ENCODE measurements at places on chromosomes 7 and 10. TPM values are rescaled to one million over a fixed set of nuclear protein-coding genes. Genes with fewer than 3 reads are reported as not detected.

GRCh38 chr7:47154791-47155190, 427.1 kb downstream of the TNS3 start:
- no peak for DNase-seq

The TYW1B gene
- 1.3 TPM for total RNA-seq

The WNT8B gene
- total RNA-seq = not detected

DNA sequence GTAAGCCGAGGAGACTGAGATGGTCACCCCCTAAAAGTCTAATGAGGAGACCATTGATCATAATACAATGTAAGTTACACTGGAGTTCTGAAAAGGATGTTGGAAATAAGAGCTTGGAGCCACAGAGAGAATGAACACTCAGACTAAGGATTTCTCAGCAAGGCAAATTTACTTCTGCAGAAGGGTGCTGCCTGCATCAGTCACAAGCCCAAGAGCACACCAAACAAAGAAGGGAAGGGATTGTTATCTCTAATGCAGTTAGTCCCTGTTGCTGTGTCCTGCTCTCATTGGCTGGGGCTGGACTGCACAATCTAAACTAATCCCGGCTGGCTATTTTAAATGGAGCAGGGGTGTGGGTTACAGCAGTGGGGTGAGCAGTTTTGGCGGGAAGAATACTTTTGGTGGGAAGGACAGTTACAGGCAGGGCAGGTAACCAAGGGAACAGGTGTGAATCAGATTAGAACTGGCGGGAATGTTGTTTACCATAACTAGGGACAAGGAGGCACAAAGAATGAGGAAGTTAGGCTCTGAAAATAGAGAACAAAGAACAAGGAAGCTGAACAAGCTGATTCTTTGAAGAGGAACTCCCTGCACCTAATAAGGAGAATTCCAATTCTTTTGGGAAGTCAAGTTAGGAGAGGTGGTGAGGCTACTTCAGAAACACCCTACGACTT, 30.3 kb upstream of the TRIM24 start:
- no peak for DNase-seq

DNA sequence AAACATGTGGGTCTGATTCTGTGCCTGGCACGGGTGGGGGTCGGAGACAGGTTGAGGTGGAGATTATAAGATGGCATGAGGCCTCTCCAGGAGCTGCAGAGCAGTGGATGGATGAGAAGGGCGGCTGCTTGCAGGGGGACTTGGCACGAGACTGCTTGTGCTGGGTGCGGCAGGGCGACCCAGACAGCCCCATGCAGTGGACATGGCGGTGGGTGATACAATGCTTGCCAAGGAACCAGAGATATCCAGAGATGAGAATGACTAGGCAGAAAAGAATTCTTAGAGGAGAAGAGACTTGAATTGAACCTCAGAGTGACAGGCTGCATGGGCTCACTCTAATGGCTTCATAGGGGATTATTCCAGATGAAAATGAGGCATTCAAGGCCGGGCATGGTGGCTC, 145.4 kb downstream of the NEURL1 start:
- no peak for DNase-seq

DNA sequence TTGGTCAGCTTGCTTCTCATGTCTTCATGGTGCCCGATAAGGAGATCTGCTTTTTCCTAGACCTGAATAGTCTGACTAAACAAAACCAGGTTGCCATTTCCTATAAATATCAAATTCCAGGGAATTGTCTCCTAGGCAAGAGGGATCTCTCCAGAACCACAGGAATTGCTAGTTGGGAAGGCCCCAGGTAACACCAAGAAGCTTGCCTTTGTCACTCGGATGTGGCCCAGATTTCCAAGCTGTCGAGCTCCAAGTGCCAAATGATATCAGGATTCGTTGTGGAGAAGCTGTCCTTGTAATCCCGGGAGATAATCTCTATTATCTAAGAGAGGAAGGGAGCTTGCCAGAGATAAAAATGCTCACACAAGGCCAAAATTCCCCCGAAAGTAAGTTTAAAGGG, 1288.5 kb upstream of the AUTS2 start:
- DNase-seq = peak; percentile 88

DNA sequence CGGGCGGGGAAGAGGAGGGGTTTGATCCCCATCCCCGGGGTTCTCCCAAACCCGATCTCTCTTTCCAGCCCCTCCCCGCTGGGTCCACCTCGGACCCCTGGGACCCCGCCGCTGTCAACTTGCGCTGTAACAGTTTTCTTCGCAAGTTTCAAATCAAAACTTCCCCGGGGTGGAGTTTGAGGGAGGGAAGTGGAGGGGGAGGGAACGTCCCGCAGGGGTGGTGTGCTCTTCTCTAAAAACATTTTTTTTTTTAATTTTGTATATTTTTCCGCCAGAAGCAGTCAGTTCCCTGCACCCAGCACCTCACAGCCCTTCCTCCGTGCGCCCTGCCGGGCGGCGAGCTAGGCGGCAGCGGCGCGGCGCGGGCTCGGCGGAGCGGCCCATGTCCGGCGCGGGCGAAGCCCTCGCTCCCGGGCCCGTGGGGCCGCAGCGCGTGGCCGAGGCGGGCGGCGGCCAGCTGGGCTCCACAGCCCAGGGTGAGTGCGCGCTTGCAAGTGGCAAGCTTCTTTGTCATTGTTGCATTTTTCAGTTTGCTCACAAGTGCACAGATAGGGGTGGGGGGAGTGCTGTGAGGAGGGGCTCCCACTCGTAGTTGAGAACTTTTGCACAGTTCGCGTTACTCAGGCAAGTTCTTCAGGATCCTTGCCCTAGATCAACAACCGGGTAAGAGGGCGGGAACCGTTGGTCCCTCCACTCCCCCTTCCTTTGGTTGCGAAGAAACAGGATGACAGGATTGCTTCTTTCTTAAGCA, 933 bp downstream of the MDFIC start:
- DNase-seq = peak; percentile 21

DNA sequence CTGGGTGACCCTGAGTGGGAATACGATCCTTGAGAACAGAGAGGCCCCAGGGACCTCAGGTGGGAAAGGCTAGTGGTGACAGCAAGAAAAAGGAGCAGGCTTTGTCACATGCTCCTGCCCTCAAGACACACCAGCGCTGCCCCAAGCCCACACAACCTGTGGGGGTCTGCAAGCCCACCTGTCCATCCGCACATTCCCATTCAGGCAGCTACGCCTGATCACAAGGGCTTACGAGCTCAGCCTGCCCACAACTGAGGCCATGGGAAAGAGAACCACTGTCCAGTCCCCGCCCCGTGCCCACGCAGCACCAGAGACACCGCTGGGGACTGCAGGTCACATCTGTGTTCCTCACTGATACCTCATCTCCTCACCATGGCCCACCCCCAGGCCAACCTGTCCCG, 26.7 kb downstream of the EBF3 start:
- DNase-seq = no peak

DNA sequence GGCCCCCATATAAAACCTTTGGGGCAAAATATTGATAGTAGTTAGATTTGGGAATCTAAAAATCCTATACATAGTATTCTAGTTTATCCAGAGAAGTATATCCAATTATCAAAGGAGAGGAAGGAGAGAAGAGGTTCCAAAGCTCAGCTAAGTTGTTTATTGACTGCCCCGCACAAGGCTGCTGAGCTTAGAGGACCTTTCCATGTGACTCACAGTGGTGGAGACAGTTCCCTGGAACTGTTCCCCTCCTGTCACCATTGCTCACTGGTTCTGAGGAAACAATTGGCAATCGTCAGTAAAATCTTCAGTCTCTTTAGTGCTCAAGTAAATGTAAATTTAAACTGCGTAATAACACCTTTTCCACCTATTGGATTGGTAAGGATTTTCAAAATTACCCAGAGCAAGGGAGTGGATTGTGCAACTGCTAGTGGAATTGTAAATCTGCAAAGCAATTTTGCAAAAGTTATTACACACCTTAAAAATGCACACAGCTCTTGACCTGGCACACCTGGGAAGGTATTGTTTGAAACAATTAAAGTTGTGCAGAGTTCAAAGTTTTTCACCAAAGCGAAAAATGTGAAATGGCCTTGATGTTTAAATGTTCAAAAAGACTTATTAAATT, 63.1 kb downstream of the EEPD1 start:
- no peak for DNase-seq

The SLF2 gene
- 42.4 TPM for total RNA-seq

The C10orf95 gene
- total RNA-seq = not detected

GRCh38 chr10:100135486-100135885, 50.3 kb downstream of the ERLIN1 start:
- DNase-seq = no peak

DNA sequence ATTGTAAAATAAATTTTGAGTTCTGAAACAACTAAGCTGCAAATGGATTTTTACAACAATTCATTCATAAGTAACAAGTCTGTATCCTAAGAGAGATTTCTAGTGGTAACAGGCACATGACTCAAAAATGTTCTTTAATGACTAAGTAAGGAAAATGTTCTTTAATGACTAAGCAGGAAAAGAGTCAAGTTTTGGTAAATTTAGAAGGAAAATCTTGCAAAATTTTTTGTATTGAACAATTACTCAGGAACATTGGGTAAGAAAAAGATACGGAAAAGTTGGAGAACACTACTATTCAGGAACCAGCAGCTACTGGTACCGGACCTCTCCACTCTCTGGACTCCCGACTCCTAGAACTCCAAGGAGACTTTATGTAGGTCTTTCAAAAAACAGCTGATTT, 33.5 kb downstream of the HYCC1 start:
- peak; percentile 67 for DNase-seq

- peak; percentile 63 for DNase-seq
Observed at GRCh38 chr10:63553031-63553430, 31.8 kb downstream of the REEP3 start.

DNA sequence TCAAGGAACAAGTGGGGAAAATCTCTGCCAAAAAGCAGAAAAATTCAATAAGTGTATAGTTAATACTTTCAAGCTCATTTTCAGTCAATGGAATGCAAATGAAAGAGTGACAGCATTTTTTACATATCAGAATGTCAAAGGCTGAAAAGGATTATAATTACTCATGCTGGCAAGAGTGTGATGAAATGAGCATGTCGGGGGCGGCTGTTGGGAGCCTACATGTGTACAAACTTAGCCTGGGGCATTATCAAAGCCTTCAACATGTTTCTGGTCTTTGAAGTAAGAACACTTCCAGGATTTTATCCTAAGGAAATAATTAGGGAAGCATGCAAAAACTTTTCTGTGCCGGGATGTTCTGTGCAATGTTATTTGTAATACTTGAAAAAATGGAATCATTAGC, 221.7 kb upstream of the LYZL1 start:
- no peak for DNase-seq

DNA sequence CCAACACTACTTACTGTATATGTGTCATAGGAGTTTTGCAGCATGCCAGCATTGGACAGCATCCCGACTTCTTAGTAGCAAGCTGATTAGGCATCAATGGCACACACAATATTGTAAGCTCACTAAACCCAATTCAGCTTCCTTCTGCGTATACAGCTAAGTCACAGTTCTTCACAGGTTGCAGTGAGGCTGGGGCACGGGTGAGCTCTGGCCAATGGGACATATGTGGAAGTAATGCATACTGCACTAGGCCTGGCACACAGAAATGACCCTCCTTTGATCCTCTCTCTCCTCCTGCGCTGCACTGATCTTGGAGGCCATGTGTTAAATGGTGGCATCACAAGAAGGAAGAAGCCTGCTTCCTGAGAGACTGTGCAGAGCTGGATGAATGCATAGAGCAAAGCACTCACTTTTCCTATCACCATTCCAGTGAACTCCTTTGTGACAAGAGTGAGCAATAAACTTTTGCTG, 11.9 kb downstream of the RAB11FIP2 start:
- no peak for DNase-seq

GRCh38 chr7:134943785-134944400, 42.4 kb upstream of the AGBL3 start:
- peak; percentile 16 for DNase-seq

GRCh38 chr7:22444181-22444971, 55.6 kb downstream of the STEAP1B start:
- DNase-seq = peak; percentile 88

The PVRIG gene
- total RNA-seq = not detected

The FAM180A gene
- not detected for total RNA-seq

GRCh38 chr10:29731760-29732159, 97.0 kb upstream of the SVIL start:
- DNase-seq = no peak

The SRRT gene
- total RNA-seq = 78.3 TPM

GRCh38 chr10:92615515-92615914, 22.6 kb downstream of the KIF11 start:
- DNase-seq = no peak

The ITPRID1 gene
- not detected for total RNA-seq

The PNLIPRP2 gene
- not detected for total RNA-seq

All from A172 (cell line).